ENCODE measurements at places on chromosomes 7 and 10.

- DNase-seq, result no peak
Measured at GRCh38 chr10:73113551-73113950, 3.3 kb downstream of the NUDT13 start.

DNA sequence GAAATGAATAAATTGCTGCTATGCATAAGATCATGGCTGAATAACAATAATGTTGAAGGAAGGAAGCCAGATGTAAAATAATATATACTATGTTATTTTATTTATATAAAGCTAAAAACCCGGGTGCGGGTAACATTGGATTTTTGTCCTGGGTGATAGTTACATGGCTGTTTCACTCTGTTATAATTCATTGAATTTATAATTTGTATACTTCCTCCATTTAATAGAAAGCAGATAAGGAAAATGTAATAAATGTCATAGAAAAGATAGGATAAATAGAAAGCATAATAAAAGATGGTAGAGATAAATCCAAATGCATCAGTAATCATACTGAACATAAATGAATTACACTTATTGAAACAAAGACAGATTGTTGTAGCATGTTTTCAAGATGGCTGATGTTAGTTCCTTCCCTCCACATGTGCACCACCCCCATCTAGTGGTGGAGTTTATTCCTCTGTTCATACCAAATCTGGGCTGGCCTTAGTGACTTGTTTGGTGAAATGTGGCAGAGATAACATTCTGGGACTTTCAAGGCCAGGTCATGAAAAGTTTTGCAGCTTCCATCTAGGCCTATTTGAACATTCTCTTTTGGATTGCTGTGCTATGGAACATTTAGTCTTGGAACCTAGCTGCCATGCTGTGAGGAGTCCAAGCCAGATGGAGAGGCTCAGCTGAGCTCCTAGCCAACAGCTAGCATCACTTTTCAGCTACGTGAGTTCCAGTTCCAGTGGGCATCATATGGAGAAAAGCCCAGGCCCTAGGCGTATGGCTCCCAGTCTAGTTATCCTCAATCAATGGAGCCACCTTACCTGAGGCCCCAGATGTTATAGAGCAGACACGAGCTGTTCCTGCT lies 46.9 kb downstream of the AHCYL2 start:
- no peak for DNase-seq

- DNase-seq, result no peak
Measured at GRCh38 chr7:40298421-40298820, 163.6 kb downstream of the SUGCT start.

- DNase-seq, result no peak
Measured at GRCh38 chr10:132578287-132578951, 40.8 kb downstream of the INPP5A start.

- no peak for DNase-seq
Measured at GRCh38 chr7:55778631-55779030, 83.9 kb downstream of the SEPTIN14 start.

- no peak for DNase-seq
Measured at GRCh38 chr7:150686030-150686631, 625 bp downstream of the GIMAP2 start.

DNA sequence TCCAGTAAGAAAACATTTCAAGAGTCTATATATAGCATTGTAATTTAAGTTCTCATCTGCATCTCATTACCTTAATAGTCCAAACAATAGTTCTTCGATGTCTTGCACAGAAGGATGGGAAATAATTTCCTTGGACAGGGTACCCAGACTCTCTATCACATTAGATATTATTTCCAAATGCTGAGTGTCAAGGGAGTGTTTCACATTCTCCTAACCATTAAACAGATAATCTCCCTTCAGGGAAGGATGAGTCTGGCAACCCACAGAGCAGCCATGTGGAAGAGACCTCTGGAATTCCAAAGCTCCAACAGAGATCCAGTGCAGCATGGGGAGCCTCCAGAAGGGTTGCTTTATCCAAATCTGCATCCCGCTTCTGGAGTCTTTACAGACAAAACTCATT lies 89.6 kb downstream of the FZD1 start:
- DNase-seq, result no peak

GRCh38 chr7:154912871-154913637 lies 89.9 kb downstream of the PAXIP1 start:
- DNase-seq, result no peak

- no peak for DNase-seq
Measured at GRCh38 chr7:26160896-26161295, 8.9 kb downstream of the NFE2L3 start.

Data from cortex of kidney (tissue), 1 donor.